ENCODE measurements at places on chromosomes 5 and 9.

GRCh38 chr5:61817472-61818326 is 485.6 kb downstream of the ZSWIM6 start:
- no peak for DNase-seq

GRCh38 chr5:78562714-78563330 is 85.8 kb downstream of the LHFPL2 start:
- no peak for DNase-seq

DNA sequence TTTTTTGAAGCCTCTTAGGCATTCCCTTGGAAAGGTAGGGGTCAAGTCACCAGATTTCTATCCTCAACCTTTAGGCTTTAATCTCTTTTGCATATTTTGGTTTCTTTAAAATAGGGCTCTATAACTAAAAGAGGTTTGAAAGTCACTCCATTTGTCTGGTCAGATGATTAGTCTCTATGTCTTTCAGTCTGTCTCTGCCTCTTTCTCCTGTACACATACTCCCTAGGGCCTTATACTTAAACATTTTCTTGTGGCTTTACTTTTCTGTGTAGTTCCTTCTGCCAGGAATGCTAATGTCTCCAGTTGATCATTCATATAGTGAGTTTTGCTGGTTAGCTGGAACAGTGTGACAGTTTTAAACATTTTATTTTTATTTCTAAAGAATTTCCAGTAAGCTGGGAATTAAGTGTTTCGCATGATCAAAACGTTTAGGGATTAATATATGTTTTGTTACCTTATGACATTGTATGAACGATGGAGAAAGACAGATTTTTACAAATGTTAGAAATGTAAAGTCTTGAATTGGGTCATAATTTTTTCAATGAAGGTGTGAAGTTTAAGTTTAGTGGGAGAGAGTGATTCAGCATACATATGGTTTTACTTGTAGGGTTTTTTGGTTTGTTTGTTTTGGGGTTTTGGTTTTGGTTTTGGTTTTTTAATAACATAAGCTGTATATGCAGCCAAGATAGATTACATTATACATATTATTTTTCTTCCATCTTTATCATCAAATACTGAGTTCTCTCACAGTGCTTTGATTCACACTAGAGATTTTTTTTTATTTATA is 90.6 kb downstream of the ZCCHC7 start:
- no peak for DNase-seq

- no peak for DNase-seq
These were observed 73.1 kb downstream of the MAST4 start for GRCh38 chr5:66669086-66669861.

DNA sequence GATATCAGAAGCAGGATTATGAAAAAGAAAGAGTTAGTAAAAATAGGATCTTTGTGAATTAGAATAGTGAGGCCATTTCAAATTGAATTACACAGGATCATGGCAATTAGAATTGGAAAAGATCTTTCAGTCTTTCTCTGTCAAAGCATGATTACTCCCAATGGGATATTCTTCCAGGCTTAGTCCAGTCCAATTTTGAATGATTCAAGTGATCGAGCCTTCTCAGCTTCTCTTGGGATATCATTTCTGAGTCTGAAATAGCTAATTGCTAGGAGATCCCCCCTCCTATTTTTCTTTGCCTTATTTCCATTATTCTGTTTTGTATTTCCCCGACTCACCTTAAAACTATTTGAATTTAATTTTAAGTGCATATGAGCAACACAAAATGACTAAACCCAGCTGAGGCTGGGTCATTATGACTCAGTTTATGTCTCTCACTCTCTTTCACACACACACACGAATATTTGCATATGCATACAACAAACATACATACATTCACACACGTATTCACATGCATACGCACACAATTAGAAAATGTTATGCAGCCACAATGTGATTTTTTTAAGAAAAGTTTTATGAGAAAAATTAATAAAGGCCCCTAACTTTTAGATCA is 34.8 kb upstream of the EFNA5 start:
- DNase-seq = no peak

DNA sequence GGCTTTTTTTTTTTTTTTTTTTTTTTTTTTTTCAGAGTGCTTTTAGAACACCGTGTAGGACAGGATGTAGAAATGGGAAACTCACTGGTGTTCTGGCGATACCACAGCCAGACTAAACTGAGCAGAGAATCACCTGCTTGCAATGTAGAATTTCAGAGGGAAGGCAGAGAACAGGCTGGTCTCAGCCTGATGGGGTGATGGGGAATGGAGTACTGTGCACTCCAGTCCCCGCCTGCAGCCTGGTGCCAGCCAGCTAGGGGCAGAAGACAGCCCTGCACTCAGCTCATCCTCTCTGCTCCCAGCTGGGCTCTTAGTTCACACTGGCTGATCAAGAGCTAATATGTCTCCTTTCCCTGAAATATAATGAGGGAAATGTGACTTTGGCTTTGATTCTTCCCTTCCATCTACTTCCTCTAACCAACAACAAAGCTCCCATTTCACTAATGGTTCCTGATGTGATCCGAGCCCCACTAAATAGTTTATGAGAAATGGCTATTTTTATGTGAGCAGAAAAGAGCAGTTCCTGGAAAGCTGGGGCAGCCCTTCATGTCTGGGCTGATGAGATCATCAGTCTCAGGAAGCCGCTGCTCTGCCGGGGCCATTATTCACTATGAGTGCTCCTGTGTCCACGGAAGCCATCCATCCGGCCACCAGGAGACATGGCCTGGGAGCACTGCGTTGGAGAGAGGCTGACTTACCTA is 209.7 kb downstream of the GADD45G start:
- DNase-seq = no peak

DNA sequence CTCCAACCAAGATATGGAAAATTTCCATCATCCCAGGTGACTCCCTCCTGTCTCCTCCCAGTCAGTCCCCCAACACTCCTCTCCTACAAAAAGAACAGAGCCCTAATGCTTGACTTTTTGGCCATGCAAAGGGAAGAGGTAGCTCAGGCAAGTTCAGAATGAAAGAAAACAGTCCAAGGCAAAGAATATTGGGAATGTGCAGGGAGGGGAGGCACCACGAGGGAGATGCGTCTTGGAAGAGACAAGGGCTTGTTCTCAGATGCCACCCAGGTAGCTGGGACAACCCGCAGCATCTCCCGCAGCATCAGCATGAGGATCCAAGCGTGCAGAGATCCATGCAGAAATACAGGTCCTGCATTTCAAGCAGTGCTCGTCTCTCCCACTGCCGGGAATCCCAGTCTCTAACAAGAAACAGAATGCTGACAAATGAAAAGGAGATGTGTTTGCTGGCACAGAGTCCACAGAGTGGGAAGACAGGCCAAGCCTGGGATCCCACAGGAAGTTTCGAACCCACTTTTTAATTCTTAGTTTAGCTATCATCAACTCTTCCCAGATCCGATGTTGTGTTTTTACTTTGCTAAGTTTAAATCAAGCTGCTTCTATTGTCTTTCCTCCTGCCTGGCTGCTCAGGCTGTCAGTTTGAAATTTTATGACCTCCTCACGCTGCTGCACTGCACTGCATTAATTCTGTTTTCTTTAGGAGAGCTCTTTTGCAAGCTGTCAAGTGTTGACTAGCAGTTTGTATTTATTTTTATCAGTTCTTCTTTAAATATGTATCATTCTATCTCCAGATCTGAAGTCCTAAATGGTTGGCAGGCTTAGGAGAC is 86.8 kb upstream of the OSMR start:
- no peak for DNase-seq

GRCh38 chr5:73424556-73424977 is 24.0 kb downstream of the FOXD1 start:
- DNase-seq = no peak

GRCh38 chr5:176830995-176831423 is 20.6 kb downstream of the UNC5A start:
- DNase-seq = no peak

- DNase-seq = no peak
These were observed 101.4 kb downstream of the LHFPL2 start for GRCh38 chr5:78547183-78547582.

- DNase-seq = no peak
These were observed 2.6 kb downstream of the PKD2L2 start for GRCh38 chr5:137891849-137892248.

DNA sequence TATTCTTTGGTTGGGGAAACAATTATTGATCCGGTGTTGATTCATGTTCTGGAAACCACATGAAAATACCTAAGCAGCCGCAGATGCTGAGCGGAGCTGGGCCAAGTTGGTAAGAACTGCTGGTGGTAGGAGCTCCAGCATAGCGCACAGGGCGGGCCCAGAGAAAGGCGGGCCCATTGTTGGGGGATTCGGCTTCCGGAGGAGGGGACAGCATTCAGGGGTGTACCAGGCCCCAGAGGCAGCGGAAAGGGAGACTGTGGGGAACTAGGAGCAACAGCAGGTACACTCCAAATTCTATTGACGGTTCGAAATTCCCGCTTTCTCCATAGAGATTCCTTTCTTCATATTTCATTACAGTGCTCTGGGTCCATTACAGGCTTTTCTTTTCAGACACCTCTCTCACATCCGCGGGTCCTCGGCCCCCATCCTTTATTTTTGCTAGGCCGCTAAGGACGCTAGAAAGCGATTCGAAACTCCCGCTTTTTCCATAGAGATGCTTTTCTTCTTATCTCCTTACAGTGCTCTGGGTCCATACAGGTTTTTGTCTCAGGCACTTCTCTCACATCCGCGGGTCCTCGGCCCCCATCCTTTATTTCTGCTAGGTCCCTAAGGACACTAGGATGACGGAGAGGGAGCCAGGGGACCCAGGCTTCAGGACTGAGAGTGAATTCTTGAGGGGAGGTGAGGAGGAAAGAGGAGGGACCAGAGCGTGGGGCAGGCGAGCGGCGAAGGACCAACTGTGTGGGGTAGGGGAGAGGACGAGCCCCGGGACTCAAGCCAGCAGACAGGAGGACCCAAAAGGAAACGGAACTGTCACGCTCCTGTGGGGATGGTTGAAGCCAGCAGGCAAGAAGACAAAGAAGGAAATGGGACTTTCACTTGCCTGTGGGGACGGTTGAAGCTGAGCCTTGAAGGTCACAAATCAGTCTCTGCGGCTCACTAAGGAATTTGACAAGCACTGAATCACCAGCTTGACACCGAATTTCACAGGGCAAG is at the start of gene CCDC152:
Gene CCDC152 (plus strand): TSS at position 213 of the 996 bp plus-strand sequence. CDS start 2,304 bp downstream, outside the sequence.
- DNase-seq = peak; percentile 52

DNA sequence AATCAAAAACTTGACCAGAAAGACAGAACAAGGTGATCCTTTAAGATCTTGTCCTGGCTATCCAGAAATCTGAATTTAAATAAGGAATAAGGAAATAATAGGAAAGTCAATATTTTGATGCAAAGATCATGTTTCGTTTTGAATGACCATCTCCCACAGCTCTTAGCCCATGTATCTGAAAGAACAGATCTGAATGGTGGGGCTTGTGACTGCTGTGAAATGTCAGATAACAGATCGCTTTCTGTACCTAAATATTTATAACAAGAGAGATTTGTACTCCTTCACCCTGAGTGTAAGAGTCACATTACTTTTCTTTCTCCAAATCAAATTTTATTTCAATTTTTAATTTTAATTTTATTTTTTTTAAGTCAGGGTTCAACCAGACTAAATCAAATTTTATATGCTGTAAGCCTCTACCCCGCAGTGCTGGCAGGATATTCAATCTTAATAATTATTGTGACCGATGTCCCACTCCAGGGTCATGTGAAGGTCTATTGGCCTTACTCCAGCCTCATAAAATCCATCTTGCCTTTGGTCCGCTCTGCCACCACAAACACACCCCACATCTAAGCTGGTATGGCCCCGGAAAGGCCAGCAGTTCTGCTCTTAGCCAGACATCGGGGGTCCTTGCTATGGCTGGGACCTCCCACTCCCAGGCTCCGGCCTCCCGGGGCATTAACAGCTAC is 7.0 kb upstream of the SLC26A2 start:
- no peak for DNase-seq

DNA sequence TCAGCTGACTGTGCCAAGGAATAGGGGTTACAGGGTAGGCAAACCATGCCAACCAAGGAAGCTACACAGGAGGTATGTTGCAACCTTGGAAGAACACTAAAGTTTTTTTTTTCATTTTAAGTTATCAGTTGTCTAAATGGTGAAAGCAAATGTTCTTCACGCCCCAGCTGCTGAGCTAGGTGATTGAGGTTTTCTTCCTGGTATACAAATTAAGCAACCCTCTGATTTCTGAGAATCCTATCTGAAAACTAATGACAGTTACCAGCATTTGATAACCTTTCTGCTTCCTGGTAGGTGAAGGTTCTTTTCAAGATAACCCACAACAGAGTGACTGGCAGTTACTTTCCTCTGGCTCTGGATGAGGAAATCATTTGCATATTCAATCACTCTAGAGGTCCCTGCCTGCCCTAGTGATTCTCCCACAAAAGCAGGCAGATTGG is 194.9 kb downstream of the ATP10B start:
- no peak for DNase-seq

GRCh38 chr9:70398145-70398556 is 16.3 kb downstream of the KLF9 start:
- no peak for DNase-seq

DNA sequence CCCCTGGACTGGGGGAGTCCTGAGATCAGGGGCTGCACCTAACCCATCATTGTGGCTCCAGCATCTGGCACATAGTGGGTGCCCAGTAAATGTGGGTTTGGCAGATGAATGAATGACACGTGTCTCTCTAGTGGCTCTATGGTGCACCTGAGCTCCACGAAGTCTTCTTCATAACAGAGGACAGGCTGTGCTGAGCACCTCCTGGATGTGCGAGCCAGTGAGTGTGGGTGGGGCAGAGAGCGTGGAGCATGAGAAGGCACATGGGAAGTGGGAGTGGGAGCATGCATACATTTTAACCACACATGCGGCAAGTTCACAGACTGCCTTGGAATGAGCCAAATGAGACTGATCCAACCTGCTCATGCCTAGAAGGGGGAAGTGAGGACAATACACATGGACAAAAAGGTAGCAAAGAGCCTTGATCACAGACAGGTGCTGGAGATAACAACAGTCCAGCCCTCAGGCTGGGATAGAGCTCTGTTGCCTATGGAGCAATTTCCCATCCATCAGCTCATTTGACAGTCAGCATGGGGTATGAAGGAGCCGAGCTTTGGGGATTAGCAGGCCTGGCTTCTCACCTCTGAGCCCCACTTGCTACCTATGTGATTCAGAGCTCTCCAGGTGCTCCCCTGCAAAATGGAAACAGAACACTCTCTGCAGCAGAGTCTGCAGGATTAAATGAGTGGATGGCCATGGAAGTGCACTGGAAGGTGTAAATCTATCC is 76.2 kb upstream of the TBC1D2 start:
- DNase-seq = no peak

GRCh38 chr9:86713970-86714369 is 233.3 kb downstream of the GAS1 start:
- DNase-seq = no peak

GRCh38 chr9:27003426-27004077 is 1.9 kb downstream of the LRRC19 start:
- DNase-seq = no peak

- DNase-seq = no peak
These were observed 616 bp downstream of the IL11RA start for GRCh38 chr9:34652602-34653000.

DNA sequence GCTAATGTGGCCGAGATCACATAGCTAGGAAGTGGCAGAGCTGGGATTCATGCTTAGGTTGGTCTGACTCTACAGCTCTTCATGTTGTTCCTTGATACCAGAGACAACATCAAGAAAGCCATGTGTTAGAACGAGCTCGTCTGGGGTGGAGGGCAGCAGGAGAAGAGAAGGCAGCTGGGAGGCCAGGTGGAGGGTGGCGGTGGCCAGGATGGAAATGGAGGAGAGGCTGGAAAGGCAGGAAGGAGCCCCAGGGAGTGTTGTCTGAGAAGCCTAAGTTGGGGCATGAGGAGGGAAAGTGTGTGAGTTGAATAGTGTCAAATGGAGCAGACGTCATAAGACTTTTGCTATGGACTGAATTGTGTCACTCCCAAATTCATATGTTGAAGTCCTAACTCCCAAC is 315.3 kb downstream of the GADD45G start:
- no peak for DNase-seq
